ENCODE measurements at places on chromosomes 7 and 10.

DNA sequence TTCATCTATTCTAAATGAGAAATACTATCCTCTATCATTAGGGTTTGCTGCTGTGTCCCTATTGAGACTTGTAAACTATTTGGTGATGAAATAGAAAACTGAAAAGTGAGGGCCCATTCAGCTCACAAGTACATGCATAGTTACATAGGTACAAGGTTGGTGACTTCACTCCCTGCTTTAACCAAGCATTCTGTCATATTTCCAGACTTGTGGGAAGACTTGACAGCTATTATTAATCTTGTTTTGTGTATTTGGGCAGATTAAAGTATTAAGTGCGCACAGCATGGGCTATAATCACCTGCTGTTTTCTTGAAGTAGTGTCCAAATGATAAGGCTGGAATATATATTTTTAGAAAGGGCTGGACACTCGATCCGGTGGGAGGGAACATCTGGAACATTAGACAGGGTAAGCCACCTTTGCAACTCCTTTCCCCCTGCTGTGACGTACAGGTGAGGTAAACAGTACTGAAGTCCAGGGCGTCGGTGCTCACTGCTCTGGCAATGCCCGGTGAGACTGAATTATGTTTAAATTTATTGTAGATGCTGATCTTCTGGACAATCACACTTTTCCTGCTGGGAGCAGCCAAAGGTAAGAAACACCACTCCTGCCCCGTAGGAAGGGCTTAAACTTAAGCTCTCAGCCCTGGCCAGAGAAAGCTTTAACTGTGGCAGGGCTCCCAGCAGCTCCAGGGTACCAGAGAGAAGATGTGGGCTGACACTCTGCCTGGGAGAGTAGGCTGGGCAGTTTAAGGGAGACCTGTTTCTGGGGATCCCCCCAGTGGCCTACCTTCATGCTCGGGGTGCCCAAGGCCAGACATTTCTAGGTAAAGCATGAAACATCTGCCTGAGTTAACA, at the start of gene PNLIPRP1:
Gene PNLIPRP1, plus strand, starts transcription at position 370 of the 855 bp plus-strand sequence. Its CDS starts 171 bp downstream, at position 541.
- no peak for DNase-seq

GRCh38 chr10:119396008-119396708, 146.4 kb downstream of the RGS10 start:
- DNase-seq, result no peak

DNA sequence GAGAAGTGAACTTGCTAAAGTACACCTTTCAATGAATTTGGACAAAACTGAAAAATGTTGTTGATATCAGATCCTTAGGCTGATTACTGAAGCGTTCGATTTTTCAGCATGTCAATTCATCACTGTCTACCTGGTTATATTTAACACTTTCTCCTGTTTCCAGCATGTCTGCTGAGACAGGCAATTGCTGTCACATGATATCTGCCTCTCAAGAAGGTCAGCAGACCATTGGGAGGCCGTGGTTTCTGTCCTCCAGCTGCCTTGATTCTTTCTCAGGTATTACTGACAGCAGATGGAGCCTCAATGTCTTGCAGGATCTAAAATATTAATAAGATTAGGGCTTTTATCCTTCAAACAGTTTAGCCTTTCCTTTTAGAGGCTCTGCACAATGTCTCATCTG, 127.5 kb downstream of the SNX10 start:
- DNase-seq, result no peak

GRCh38 chr10:78617631-78618030, 451.1 kb upstream of the ZMIZ1 start:
- no peak for DNase-seq

DNA sequence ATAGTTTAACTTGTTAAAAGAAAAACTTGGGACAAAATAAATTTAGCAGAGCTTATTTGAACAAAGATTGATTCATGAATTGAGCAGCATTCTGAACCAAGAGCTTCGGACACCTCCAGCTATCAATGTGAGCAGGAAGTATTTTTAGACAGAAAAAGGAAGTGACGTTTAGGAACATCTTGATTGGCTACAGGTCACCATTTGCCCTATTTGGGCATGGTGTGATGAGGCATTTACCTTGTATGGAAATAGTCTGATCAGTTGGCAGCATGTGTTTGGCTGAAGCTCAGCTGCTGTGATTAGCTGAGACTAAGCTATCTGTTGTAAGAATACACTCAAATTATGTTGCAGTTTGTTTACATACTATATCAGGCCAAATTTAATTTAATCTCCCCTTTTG, 185.1 kb downstream of the ATRNL1 start:
- DNase-seq, result no peak

- no peak for DNase-seq
Observed at GRCh38 chr7:22809902-22810642, 12.6 kb downstream of the TOMM7 start.

DNA sequence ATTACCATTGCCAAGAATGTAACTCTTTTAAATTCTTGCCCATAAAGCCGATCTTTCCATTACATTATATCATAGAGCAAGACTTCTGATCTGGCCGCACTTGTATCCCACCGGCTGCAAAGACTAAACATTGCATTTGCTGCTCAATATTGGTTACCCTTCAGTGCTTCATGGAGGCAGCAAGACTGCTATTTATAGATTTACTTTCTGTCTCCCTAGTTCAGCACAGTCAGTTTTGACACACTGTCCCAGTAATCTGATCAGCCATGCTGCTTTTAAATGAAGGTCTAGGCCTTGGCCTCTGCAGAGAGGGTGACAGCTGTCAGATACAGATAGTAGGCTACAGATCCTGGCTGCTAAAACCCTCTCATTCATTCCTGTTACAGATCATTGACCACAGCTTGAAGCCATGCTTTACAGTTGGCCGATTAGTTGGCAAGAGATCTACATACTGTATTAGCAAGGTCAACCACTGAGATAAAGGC, 562.6 kb upstream of the GALNT17 start:
- no peak for DNase-seq
